ENCODE measurements at places on chromosomes 5 and 9.

GRCh38 chr9:130328349-130328801, 62.8 kb downstream of the HMCN2 start:
- no peak for DNase-seq

DNA sequence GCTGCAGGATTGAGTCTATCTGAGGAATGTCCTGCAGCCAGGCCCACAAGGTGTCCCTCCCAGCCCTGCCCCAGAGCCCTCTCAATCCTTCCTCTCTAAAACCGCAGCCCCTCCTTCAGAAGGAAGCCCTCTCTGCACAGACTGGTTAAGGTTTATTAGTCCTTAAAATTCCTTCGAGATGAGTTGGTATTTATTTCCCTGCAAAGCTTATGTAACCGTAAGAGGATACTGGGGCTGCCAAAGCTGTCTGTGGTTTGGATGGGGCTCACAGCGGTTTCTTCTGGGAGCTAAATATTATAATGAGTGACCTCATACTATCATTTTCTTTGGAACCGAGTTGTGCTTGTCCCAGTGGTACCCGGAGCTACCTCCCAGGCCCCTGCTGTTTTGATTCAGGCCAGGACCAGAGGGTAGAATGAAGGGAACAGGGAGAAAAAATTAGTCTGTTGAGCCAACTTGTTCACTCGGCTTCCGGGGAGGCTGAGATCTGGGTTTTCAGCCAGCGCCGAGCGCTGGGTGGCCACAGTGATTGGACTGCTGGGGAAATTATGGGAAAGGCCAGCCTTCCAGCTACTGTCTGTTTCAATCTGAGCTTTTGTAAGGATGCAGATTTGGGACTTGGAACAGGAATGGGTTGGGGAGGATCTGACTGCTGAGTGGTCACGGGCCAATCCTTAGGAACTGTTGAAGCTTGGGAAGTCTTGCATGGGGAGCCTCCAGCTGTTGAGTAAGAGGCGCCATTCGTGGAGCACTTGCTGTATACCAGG, 107.5 kb downstream of the NDFIP1 start:
- no peak for DNase-seq

DNA sequence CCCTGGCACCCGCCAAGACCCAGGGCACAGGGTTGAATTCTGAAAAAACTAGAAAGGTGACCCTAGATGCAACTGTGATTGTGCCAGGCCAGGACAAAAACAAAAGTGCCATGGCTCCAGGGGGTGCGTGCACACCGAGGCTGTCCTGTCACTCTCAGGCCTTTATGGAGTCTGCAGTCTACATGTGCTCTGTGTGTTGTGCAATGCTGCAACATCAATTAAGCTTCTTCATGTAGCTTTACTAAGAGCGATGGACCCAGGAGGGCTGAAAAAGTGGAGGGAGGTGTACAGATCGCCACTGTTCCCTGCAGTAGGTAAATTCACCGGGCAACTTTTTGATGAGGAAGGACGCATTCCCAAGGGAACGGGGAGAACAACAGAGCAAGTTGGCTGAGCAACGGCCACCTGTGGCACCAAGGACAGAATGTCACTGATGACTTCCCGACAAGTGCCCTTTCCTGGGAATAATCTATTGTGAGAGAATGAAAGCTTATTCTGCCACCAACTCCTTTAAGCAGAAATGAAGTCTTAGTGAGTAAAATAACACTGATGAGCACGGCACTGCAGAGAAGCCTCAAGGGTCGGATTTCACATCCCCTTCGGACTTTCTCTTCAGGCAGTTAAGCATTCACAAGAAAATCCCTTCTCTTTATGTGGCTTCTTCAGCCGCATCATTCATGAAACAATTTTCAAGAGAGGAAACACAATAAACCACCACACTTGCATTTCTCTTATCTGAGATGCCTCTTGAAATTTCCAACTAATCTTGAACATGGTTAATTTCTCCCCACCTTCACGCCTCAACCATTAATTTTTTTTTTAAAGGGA, 149.6 kb downstream of the DROSHA start:
- DNase-seq = no peak

GRCh38 chr9:88418025-88418424, 29.8 kb downstream of the SPIN1 start:
- no peak for DNase-seq

DNA sequence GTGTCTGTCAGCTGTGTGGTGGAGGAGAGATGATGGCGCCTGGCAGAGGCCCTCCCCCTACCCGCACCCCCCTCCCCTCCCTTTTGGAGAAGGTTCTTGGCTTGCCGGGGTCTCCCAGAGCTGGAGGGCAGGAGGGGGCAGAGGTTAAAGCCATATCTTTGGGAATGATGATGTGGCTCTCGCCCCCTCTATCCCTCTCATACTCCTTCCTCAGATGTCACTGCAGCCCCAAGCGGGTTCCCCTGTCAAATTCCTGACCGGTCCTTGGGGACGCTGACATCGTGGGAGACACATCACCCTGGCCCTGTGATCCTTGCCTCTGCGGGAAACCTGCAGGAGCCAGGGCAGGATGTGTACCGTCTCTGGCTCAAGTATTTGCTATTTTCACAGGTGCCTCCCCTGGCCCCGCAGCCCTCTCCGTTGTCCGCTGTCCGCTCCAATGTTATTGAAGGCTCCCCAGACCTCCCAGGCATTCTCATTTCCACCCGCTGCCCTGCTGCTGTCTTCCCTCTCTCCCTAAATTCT, 109.5 kb downstream of the FOXD1 start:
- no peak for DNase-seq

DNA sequence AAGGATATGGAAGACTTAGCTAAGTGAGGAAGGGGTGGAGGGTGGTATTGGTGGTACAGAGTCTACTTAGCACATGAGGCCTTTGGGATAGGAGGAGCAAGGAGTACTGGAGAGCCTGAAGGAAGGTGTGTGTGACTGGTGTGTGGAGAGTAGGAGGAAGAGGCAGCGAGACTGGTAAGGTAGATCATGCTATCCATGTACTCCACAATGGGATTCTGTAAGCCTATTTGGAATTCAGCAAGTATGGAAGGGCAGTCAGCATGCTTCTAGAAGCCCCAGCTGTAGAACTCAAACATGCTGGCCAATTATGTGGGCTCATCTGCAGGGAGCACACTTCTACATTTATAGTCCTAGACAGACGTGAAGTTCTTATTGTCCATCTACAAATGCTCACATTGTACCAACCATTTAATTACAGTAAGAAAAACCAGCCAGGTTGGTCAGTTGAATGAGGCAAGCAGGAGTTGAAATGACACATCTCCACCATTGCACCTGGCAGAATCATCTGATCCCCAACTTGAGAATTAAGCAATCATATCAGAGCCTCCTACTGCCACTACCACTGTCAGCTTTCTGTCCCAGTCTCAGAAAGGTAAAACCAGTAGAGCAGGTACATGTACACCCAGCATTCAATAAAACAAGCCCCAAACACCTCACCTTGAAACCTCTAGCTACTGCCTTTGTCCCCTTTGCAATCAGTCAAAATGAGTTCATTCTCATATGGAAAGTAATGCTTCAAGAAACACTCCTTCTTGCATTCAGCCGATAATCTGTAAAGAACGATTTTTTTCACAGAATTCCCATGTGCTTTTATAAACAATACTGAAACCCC, 60.9 kb upstream of the GLRX start:
- DNase-seq = no peak

DNA sequence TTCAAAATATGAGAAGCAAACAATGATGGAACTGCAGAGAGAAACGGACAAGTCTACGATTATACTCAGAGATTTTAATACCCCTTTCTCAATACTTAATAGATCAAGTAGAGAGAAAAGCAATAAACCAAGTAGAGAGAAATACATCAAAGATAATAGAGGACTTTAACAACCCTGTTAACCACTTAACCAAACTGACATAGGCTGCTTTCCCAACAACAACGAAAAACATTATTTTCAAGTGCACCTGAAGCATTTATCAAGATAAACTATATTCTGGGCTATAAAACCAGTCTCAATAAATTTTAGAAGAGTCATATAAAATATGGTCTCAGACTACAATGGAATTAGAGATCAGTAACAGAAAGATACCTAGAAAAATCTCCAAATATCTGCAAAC, 67.4 kb downstream of the GNAQ start:
- DNase-seq = no peak

DNA sequence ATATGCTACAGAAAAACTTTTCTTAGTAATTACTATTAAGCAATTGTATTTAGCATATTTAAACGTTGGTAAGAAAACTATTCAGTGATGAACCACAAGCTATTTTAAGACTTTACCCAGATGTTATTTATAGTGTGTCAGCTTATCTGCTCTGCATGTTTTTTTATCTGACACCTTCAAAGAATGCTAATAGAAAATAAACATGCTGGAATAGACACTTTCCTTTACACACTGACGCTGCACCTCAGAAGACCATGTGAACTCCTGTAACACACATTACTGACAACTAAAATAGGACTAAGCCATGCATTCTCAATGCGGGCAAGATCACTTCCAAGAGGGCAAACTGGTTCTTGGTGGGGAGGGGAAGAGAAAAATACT, 38.3 kb downstream of the FNIP1 start:
- DNase-seq = no peak

GRCh38 chr5:97919719-97920118, 736.7 kb upstream of the RIOK2 start:
- DNase-seq = no peak

DNA sequence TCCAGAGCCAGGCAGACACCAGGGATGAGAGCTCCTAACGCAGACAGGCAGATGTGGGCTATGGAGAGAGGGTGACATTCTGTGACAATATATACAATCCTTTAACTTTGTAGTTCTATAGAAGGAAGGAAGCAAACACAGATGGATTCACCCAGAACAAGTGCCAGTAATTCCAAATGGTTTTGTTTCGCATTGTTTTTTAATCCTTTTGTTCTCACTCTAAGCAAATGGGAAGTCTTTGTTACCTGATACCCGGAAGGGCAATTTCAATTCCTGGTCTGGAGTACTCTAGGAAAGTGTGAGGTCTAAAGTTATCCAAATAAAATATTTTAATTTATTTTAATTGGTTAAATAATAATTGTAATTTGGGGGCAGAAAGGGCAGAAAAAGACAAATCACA, 2.5 kb downstream of the FRMD3 start:
- DNase-seq = no peak

DNA sequence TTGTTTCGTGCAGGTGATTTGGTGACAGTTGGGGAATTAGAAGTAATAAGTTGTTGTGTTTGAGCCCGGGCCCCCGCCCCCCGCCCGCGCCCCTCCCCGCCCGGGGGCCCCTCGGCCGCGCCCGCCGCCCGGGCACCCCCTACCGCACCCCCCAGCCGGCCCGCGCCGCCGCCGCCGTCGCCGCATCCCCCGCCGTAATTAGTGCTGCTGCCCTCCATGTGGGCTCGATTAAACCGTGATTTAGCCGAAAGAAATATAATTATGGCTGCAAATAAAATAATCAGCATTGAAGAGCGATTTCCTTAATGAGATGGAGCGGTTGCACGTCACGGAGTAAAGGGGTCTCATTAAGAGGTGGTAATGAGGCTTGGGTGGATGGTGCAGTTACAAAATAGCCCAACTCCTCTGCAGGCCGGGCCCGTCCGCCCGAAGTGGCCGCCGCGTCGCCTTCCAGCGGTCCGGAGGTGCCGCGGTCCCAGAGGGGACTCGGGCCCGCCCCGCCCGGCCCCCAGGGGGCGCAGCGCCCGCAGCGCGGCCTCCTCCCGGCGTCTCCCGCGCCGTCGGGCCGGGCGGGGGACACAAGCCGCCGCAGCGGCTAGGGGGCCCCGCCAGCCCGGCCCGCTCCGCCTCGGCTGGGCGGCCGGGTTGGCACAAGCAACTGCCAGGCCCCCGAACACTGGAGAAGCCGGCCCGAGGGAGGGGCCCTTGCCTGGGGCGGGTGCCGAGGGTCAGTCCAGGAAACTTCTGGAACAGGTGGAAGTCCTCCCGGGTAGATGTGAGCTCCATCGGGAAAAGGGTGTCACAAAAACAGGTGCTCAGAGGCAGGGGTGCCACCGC, 6.9 kb upstream of the OTP start:
- DNase-seq = no peak

DNA sequence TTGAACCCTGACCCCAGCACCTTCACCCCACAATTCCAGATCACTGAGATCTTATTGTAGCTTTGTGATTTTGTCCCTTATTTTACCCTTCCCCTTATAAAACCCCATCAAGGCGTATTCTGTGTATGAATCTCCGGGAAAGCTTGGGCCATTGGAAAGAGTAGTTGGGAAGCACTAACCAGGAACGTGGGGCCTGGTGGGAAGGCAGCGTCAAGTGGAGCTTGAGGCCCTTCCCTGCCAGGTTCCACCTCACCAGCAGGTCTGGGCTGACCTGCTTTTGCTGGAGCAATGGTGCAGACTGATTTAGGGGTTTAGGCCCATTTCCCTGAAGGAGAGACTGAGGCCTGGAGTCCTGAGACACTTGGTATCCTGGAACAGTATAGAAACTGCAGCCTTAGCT, 9.3 kb downstream of the PHF2 start:
- no peak for DNase-seq

- DNase-seq = no peak
Measured at GRCh38 chr9:34230556-34230955, 51.7 kb downstream of the UBAP1 start.

GRCh38 chr5:128765448-128766061, 199.7 kb upstream of the SLC27A6 start:
- no peak for DNase-seq

- DNase-seq = no peak
Measured at GRCh38 chr5:135076051-135076491, 42.0 kb upstream of the PITX1 start.

DNA sequence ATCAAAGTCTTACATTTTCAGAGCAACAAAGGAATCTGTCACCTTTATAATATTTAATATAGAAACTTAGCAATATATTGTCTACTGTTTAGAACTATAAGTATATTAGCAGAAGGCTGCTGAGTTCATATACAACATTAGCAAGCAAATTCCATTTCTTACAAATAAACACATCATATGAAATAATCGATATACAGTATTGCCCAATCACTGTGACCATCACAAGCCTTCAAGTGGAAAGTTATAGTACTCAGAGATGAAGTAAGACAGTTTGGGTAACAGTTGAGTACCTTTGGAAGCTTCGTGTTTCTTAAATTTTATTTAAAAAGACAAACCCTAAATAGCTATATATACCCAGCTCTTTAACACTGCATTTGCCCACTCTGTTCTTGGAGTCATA, 135.2 kb upstream of the IRX1 start:
- DNase-seq = no peak

DNA sequence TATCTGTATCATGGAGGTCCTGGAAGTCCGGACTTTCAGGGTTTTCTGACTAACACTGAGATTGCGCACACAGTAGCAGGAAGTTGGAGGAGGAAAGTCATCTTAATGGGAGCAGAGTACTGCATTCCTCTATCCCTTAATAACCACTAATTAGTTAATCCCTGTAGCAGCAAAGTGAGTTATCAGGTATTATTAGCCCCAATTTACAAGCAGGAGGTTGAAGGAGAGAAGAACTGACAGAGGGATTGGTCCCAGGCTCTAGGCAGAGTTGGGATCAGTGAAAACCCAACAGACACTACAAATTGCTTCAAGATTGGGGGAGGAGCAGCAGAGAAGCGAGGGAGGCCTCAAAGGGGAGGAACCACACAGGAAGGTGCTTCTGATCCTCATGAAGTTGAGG, 74.5 kb upstream of the XPA start:
- DNase-seq = no peak

DNA sequence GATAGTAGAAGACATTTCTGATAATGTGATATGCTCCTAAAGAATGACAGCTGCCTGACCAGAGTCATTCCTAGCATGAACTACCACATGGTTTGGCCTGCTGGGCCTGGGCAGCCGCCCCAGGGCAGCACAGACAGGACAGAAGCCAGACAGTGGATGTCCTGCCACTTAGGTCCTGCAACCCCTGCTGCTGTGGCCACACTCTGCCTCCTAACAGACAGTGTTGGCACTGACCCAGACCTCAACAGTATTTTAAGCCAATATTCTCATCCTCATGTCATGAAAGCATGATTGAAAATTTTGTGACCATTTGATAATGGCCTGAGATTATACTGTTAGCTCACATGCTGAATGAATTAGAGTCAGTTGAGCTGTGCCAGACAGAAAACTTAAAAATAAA, 15.8 kb downstream of the CENPP start:
- DNase-seq = no peak
